ENCODE measurements at places on chromosomes 2 and 18. TPM values are rescaled to one million over a fixed set of nuclear protein-coding genes. Genes with fewer than 3 reads are reported as not detected.

- no peak for DNase-seq
Measured at GRCh38 chr2:173386738-173387065, 32.0 kb downstream of the CDCA7 start.

Gene PAX8
- polyA plus RNA-seq: 227 TPM

Gene GTF2A1L
- 1.6 TPM for polyA plus RNA-seq

DNA sequence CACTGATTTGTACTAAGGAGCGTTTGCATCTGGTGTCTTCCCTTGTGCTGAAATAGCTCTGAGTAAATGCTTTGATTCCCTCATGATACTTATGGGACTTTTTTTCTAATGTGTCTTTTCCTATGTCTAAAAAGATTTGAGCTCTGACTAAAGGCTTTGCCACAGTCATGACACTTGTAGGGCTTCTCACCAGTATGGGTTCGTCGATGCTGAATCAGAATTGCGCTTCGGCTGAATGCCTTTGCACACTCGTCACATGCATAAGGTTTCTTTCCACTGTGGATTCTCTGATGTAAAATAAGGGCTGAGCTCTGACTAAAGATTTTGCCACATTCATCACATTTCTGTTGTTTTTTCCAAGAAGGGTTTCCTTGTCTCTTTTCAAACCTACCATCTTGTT lies 8.0 kb downstream of the ZNF396 start:
- no peak for DNase-seq

Gene CRACDL
- 2.4 TPM for polyA plus RNA-seq

GRCh38 chr2:240983361-240983995 lies 14.9 kb upstream of the SNED1 start:
- DNase-seq: no peak

- DNase-seq: no peak
Measured at GRCh38 chr18:26052505-26052904, 37.9 kb downstream of the SS18 start.

- no peak for DNase-seq
Measured at GRCh38 chr2:45586600-45586999, 24.5 kb downstream of the SRBD1 start.

DNA sequence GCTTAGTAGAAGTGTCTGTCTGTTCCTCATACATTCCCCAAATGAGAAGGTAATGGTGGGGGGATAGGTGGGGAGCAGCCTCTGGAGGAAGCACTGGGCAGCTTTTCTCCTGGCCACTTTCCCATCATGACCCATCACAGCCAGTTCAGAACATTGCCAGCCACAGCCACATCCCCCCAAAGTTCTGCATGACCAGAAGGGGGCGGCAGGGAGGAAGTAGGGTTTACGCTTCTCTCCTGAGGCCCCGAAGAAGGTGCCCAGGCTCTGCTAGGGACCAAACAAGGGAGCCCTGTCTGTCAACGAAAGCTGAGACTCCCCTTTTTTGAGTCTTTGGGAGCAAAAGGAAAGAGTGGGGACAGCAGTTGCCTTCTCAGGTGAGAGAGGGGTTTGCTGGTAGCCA lies 7.7 kb downstream of the IGFBP5 start:
- no peak for DNase-seq
